ENCODE measurements at places on chromosomes 6 and 20.

GRCh38 chr6:138572167-138572875 is 73.0 kb upstream of the NHSL1 start:
- DNase-seq, result peak; percentile 82

DNA sequence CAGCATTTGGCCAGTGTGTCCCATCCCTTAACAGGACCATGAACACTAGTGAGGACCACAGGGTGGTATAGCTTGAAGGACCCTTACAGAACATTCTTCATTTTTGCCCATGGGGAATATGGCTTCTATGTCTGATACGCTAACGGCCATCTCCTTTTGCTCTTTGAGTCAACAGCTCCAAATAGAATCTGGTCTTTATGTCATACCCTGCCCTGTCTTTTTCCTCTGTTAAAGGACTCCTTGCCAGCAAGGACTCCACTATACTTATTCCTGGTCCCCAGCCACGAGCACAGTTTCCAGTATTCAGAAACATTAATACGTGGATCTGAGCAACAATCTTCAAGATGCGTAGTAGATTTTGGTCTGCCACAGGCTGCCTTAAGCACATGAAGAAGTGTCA is 22.5 kb downstream of the SERPINB1 start:
- DNase-seq, result no peak

- DNase-seq, result no peak
These were observed 14.2 kb upstream of the SLCO4A1 start for GRCh38 chr20:62627901-62628612.

DNA sequence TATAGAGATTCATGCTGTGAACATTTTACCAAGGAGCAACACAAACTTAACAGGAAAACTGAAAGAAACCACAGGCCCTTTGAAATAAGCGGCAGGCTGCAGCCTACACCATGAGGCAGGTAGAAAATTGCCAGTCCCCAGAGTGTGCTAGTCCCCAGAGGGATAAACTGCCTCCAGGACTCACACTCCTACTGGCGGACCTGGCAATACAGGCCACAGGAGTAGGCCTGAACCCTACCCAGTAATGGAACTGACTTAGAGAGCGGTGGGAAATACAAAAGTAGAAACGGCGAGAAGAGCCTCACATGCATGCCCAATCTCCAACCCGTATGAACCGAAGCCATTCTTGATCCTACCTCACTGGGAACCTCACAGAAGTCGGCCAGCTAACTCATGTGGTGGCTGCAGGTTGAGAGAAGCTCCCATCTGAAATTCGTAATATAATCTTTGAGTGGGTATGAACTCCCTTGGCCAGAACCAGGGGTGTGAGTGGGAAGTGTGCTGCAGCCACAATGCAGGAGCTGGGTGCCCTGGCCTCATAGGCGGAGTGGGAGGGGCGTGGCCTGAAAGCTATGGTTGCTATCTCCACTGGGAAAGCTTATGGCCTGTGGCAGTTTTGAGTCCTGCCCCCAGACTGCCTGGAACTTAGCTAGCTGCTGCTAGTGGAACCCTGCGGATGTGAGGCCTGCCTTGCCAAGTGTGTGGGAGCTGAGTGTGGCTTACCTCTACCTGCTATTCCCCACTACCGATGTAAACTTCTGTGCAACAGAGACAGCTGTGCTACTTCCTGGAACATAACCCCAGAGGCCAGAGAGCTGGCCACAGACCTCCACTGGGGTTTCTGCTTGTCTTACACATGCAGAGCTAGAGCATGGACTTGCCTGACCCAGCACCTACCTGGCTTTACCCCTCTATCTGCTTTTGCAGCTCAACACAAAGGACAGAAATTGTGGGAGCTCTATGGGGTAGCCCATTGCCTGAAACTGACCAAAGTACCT is 146.5 kb upstream of the COL21A1 start:
- DNase-seq, result no peak

- DNase-seq, result no peak
These were observed at the start of gene MAS1 for GRCh38 chr6:159890792-159891191. MAS1 (plus strand) TSS chr6:159890988; CDS start chr6:159906956, 15,968 bp downstream.

GRCh38 chr6:82865461-82865860 is 200.2 kb downstream of the UBE3D start:
- DNase-seq, result no peak

DNA sequence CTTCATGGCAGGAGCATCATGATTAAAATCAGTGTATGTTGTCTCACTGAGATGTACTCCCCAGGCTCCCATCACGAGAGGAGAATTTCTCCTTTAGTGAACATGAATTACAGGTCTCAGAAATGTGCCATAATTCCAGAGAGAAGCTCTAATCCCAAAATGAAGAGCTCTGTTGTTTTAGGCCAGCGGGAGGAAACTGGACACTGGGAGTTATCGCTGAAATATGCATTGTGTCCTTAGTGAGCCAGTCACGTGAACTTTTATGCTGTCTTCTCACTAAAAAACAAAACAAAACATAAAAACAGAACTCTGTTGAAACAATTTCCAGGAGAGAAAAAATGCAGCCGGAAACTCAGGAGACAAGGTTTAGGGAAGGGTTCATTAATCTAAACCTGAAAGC is 315.7 kb upstream of the NT5E start:
- DNase-seq, result no peak
